ENCODE measurements at places on chromosomes 11 and 22.
A peak's percentile ranks its signal among the peaks of the same experiment; 100 is the strongest.

DNA sequence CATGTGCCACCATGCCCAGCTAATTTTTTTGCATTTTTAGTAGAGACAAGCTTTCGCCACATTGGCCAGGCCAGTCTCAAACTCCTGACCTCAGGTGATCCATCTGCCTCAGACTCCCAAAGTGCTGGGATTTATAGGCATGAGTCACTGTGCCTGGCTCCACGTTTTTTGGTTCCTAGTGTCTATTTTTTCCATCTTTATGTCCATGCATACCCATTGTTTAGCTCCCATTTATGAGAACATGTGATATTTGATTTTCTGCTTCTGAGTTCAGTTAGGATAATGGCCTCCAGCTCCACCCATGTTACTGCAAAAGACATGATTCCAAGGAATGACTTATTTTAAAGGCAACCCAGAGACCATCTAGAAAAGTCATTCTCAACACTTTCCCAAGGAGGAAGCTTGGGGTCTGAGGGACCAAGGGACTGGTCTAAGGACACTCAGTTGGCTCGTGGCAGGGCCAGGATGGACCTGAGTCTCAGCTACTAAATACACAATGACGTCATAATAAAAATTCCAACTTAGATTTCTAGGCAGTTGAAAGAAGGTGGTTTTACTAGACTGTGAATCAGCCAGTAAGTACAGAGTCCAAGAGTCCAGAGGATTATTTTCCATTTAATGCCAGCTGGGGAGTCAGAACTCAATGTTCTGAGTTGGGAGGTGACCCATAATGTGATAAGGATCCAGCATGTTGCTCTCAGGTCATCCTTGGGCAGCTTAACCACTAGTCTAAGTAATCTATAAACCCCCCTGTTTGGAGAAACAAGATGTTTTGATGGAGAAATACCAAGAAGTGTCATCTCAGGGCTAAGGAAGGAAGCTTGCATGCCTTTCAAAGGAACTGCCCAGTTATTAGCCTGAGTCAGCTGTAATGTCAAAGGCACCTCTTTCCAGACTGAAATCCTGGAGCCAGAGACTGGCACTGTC, 39.4 kb downstream of the ABTB2 start:
- peak; percentile 85 for DNase-seq

DNA sequence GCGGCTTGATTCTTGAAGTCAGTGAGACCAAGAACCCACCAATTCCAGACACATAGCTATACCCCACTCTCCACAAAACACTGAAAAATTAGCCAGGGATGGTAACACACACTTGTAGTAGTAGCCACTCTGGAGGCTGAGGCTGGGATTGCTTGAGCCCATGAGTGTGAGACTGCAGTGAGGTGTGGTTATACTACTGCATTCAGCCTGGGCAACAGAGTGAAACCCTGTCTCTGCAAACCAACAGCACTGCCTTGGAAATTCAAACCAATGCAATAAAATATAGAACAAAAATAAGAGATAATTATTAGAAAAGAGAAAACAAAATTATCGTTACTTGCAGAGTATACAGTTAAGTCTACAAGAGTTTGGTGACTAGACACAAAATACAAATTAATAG, 20.2 kb upstream of the PRDM10 start:
- no peak for DNase-seq

DNA sequence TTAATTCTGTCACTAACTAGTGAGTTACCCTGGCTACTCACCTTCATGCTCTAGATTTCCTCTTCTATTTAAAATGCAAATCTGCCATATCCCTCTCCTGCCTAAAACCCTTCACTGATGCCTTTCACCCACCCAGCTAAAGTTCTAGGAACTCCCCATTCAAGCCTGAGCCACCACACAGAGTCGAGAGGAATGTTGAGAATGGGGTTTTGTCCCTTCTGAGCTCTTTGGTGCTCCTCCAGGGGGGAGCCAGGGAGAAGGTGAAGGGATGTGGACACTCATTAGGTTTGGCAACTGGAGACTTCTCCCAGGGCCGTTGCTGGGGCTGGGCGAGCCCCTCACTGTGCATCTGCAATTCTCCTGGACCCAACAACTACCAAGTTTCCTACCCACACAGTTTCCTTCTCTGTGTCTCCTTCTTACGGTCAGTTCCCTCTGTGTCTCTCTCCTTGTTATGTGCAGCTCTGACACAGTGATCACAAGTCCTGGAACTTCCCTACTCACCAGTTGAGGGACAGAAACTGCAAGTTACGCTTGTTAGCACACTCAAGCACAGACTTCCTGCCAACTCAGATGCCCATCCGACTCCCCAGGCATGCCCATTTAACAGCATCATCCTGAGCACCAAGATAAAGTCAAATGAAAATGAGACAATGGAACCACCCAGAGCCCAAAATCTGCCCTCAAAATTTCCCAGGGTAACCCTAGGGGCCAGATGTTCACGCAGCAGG, 6.5 kb upstream of the IL10RA start:
- DNase-seq: no peak

GRCh38 chr11:1880746-1881441, 10.8 kb downstream of the PRR33 start:
- peak; percentile 95 for DNase-seq

DNA sequence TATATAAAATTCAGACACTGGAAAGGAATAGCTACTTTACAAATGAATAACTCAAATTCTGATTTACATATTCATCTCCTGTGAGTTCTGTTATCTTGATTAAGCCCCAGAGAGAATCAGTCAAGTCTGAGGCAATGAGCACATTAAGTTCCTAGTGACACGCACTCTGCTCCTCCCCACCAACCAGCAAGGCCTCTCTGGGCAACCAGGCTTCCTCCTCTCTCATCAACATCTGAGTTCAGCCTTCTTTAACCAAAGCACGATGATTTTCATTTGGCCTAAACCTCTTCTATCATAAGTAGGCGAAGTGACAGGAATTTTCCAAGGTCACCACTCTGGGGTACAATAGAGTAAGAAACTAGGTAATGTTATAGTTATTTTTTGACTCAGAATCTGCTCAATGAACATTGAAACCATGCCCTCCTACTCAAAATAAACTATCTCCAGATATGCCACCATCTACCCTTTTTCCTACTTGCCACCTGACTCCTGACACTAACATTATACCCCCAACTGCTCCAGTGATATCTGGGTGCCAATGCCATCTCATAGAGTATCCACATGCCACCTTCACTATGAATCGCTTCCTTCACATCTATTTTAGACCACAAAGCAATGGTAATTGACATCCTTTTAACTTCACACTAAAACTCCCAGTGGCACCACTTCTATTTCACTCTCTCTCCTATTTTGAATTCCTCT, 114.8 kb downstream of the FAM76B start:
- DNase-seq: no peak
